DMS79 treated with DMSO at 0.1 percent for 48 hours (cell line): ENCODE measurements at places on chromosomes 3 and 15.

GRCh38 chr15:37931321-37931720 lies 3.1 kb upstream of the TMCO5A start:
- DNase-seq: no peak

DNA sequence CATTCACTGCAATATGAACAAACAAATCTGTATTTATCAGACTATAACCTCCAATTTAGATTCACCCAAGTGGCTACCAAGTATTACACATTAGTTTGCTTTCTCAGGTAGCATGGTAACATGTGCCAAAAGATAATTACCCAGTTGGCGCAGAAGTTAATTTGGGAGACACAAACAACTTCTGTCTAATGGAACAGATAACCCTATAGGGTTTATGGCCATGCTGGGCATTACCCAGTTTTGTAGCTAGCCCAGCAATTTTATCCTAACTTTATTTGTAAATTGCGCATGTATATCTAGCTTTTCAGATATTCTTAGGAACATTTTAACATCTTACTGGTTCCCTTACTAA lies 780 bp downstream of the RPL22L1 start:
- DNase-seq: no peak

DNA sequence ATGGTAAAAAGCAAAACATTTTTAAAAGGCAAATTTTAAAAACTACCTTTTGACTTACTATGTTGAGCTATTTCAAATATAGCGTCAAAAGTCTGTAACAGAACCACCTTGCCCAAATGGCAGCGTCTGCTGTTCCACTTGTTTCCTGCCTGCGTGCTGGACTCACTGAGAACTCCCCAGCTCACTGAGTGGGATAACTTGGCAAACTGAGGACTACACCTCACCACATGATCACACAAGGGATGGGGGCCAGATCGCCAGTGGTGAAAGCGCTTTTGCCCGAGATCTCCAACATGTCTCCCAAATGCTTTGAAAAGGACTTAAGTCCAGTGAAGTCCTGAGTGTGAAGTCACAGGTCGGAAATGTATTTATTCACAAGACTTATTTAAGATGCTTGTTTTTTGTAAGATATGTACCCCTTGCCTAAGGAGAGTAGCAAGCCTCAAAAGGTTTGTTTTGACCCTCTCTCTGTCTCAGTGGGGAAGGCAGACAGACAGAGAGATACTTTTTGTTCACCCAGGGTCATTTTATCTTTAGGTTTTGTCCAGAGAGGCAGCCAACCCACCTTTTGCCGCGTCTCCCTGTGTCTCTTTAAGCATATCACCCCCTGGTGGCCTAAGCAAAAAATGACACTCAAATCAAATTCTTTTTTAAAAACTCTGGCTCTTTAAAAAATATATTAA lies 192.6 kb downstream of the PDZRN3 start:
- DNase-seq: no peak

GRCh38 chr15:90495067-90495466 lies 34.7 kb upstream of the CRTC3 start:
- no peak for DNase-seq

- peak; percentile 63 for DNase-seq
Measured at GRCh38 chr15:39920510-39921273, 626 bp upstream of the GPR176 start.

DNA sequence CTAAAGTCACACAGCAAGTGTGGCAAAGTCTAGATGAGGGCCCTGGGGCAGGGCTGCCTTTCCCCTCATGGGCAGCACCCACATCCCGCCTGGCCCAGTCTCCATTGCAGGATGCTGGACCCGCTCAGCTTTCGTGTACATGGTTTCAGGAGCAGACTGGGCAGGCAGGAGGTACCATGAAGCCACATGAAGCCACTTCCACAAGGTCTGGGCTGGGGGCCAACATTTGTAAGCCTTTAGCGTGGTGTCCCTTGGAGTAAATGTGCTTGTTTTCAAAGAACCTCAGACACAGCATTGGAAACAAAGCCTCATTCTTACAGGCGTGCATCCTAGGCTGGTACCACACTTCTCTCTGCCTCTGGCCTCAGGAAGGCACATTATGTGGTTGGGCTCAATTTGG lies 34.5 kb downstream of the UMPS start:
- DNase-seq: no peak

GRCh38 chr3:184815046-184815930 lies 3.3 kb downstream of the VPS8 start:
- no peak for DNase-seq

- no peak for DNase-seq
Measured at GRCh38 chr3:124491875-124492274, 238.4 kb upstream of the UMPS start.

GRCh38 chr3:101638261-101638745 lies 38.6 kb downstream of the ZBTB11 start:
- DNase-seq: no peak

DNA sequence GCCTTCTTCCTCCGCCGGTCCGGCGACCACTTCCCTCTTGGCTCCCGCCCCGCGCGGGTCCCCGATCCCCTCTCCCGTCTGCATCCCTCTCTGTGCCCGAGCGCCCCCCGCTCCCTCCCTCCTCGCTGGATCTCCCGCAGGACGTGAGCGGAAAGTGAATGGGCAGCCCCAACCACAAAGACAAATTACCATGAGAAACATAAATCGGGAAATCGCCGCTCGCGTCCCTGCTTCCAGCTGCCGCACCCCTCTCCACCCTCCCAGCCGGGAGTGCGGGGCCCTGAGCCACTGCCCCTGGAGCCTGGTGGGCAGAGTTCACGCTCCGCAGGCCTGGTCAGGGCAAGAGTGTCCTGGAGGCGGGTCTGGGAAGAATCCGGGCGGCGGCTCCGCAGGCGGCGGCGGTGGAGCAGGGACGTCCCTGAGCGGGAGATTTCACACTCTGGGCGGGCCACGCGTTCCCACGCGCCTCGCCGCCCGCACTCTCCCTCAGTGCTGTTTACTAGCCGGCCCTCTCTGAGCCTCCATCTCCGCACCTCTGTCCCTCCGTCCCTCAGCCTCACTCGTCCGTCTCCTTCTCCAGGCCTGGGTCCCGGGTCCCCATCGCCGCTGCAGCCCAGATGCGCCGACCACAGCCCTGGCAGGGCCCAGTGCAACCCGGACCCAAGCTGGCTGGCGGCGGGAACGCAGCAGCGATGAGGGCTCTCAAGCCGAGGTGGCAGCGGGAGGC lies 835 bp downstream of the SEMA5B start:
- DNase-seq: no peak

DNA sequence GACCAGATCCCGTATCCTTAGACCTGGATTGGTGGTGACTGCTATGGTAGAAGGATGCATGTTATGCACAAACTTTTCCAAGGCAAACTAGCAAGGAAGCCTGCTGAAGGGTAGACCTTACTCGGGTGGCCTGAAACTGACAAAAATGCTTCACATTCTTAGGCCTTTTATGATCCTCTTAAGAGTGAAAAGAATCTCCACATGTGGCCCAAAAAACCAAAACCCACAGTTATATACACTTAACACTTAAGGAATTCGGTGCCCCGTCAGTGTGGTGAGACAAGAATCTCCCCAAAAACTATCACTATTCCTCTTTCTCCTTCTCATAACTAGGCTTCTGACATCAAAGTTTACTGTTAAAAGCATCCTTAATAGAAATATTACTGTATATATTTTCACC lies 130.1 kb upstream of the SOX2 start:
- DNase-seq: no peak

GRCh38 chr3:48561045-48561736 lies 2.4 kb downstream of the UCN2 start:
- no peak for DNase-seq

- DNase-seq: no peak
Measured at GRCh38 chr3:115072265-115073021, 74.6 kb downstream of the ZBTB20 start.

DNA sequence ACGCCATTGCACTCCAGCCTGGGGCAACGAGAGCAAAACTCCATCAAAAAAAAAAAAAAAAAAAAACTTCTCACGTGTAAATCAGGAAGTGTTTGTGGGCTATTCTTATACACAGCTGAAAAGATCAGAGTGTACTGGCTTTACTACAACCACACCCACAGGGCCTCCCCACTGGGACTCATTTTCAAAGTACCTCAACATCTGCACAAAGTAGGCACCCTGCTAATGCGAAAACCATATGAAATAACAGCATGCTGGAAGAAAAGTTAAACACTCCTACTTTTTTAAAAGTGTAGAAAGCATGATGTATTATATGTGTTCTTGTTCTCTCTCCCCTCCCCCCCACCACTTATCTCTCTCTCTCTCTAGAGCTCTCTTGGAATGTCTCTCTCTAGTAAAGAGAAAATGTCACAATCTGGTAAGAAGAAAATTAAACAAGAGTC lies 11.1 kb downstream of the UACA start:
- no peak for DNase-seq

- no peak for DNase-seq
Measured at GRCh38 chr3:124469555-124469954, 260.7 kb upstream of the UMPS start.
